ENCODE measurements at places on chromosomes 4 and X. TPM values are rescaled to one million over a fixed set of nuclear protein-coding genes. Genes with fewer than 3 reads are reported as not detected.

DNA sequence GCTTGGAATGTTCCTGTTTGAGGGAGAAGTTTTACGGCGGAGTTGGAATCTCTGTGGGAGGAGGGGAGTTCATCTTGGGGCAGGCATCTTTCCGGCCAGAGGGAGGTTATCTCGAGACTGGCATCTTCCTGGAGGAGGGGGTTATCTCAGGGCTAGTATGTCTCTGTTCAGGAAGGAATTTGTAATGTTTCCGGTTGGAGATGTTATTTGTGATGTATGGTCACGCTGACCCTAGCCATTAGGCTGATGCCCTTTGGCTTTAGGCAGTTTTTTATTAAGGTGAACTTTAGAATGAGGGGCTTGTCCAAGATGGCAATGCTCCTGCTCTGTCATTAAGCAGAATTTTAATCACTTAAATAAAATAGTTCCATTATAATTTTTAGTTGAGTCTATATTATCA lies 449.7 kb downstream of the PCDH10 start:
- DNase-seq = no peak

Gene EDNRA
- 0.61 TPM for total RNA-seq

- no peak for DNase-seq
These were observed 176.2 kb downstream of the RAPGEF2 start for GRCh38 chr4:159279084-159279483.

Gene IL2
- total RNA-seq = not detected

GRCh38 chr4:17981063-17981462 lies 40.5 kb downstream of the LCORL start:
- no peak for DNase-seq

DNA sequence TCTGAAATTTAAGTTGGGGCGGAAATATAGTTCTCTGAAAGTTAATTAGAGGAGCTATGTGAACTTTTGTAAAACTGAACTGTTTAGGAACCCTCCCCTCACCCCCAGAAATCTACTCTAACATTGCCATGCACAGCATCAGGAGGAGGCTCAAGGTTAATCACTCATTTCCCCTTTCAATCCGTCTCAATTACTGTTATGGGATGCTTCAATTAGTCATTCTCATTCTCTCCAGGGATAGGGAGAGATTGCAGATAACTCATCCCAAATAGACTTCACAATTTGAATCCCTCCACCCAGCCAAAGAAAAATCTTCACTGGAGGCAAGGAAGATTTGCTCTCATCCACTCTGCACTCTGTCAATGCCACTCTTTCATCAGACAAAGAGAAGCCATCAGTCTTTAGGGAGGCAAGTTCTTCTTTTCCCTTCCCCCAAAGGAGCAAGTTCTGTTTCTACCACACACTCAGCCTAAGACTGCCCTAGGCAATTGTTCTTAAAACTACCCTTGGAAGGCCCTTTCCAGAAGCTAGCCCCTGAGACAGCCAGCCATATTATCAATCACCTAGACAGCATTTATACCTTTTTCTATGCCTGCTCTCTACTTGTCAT lies 140.4 kb downstream of the SLC10A7 start:
- no peak for DNase-seq

- no peak for DNase-seq
These were observed 10.6 kb upstream of the XKRX start for GRCh38 chrX:100939333-100939732.

Gene RRH
- total RNA-seq = not detected

Gene F9
- total RNA-seq = 400 TPM

Gene NUDT6
- 17.1 TPM for total RNA-seq

Gene CT47A1
- total RNA-seq = not detected

DNA sequence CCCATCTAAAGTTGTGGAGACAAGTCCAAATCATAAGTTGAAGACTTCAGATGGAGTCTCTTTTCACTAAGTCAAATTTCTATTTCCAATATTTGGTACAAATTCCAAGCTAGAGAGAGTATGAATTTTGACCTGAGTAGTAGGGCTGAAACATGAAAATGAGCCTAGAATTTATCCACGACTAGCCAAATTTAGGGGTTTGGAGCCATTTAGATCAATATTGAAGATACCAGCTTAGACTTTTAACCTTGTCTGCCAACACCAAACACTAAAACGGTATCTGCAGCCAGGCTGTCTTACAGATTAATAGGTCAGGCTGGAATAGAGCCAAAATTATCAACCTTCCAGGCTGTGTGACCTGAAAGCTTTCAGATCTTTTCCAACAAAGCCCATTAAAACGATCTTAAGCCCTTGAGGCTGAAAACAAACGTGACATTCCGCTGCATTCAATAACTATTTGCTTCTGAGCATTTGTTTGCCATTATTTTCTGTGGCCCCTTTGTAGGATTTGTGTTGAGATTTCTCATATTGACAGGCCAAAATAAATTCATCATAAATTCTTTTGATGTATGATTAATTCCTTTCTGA lies 268.7 kb upstream of the DKK2 start:
- DNase-seq = no peak

GRCh38 chr4:182141061-182141460 lies 102.1 kb upstream of the TENM3 start:
- DNase-seq = no peak

Gene TMEM31
- not detected for total RNA-seq

DNA sequence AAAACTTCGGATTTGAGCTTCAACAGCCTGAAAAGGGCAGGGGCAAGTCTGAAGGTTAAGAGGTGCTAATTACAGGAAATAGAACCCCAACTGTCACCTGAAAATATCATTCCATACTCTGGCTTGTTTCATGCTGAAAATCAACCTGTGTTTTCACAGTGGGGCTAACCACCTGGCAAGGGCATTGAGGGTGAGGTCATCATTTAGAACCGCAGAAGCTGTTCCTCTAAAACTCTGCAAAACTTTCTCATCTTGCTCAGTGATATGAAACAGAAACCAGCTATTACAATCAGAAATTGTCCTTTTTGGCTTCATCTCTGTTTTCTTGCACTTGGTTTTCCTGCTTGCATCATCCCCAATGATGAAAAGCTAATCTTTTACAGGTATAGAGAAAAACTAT lies 247.6 kb downstream of the DCLK2 start:
- DNase-seq = no peak

Gene ATP8A1
- 1.9 TPM for total RNA-seq

Gene KCND1
- total RNA-seq = 0.37 TPM

GRCh38 chr4:41678086-41678816 lies 70.3 kb downstream of the PHOX2B start:
- no peak for DNase-seq

Gene HSFX2
- total RNA-seq = not detected

GRCh38 chr4:122003335-122003734 lies 51.5 kb upstream of the TRPC3 start:
- no peak for DNase-seq

Gene IBSP
- total RNA-seq = not detected

- DNase-seq = no peak
These were observed 48.3 kb upstream of the GUCY1A1 start for GRCh38 chr4:155618183-155618838.

Gene TBC1D8B
- total RNA-seq = 7.1 TPM

DNA sequence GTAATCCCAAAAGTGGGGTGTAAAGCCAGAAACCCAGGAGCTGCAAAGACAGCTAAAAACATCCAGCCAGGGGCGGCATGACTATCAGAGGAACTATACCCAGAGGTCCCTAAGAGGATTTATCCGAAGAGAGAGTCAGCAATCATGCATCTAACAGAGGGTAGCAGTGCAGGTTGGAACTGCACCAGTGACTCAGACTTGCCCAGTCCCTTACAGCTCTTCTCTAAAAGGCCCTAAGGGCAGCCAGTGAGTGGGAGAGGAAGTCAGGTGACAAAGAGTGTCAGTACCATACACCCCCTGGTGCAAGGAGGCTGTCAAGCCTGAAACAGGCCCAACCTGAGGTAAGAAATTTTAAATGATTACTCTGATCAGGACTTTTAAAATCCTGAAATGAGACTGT lies 88.1 kb downstream of the CAMK2D start:
- no peak for DNase-seq

GRCh38 chr4:27198971-27199370 lies 338.3 kb downstream of the STIM2 start:
- no peak for DNase-seq

Gene MAGEB17
- total RNA-seq = not detected

GRCh38 chrX:17738737-17739535 lies 1.6 kb downstream of the SCML1 start:
- DNase-seq = no peak

GRCh38 chr4:71293705-71294104 lies 45.1 kb upstream of the SLC4A4 start:
- no peak for DNase-seq

Gene FAM200B
- 20.9 TPM for total RNA-seq

- DNase-seq = no peak
These were observed 22.3 kb upstream of the TMEM150C start for GRCh38 chr4:82583897-82584587.

Gene DSPP
- total RNA-seq = not detected

DNA sequence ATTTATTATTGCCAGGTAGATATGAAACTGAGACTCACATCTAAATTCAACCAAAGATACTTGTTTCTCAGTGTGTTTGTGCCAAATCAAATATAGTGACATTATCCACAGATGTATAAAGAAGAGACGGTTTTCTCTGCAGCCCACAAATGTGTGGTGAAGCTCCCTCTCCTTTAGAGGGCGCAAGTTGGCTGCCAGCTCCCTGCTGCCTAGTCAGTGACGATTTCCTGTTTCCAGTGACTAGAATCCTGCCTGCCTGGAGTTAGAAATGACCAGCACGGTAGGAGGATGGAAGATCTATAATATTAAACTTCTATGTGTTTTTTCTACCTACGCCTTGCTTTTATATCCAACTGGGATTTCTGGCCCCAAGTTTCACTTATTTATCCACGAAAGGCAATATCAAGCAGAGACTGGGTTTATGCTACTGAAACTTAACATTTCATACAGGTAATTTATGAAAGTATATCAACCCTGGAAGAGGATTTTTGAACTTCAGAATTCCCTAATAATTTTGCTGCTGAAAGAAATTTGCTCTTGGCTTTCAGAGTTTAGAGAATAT lies 1793.7 kb upstream of the TENM3 start:
- DNase-seq = no peak

DNA sequence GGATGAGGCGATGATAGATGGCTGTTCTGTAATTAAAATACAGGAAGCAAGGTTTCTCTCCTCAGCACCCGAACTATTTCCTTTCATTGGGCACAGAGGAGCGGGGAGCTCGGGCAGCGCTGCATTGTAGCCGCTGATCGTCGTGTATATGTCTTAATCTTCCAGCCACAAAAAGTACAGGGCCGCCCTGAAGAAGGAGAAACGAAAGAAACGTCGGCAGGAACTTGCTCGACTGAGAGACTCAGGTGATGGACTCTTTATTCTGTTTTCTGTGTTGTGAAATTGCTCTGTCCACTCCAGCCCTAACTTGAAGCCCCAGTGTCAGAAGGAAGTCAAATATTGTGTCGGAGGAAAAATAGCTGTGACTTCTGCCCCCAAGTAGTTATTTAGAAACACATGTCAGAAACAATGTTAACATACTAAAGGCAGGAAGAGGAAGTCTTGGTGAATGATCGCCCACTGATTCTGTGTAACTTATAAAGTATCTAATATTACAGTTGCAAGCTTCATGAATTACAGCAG lies 546 bp downstream of the ZRSR2 start:
- DNase-seq = no peak

GRCh38 chr4:170137927-170138326 lies 48.2 kb upstream of the AADAT start:
- DNase-seq = no peak

DNA sequence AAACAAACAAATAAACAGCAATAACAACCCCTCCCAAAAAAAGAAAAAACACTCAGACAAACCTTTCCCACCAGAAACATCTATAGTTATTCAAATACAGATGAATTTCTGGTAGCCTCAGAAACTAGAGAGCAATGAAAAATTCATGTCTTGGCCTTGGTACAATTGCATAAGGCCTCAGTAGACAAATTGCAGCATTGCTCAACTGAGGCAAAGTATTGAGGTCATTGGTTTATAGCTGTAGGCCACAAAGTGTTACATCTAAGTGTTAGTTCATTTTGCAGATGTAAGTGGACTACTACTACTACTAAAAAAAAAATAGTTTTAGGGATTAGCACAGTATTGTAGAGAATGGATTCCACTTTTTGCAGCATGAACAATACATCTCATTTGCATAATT lies 2268.3 kb downstream of the ARAP2 start:
- no peak for DNase-seq

GRCh38 chr4:102356562-102357202 lies 11.4 kb upstream of the SLC39A8 start:
- no peak for DNase-seq

GRCh38 chrX:1476682-1477081 lies 24.0 kb upstream of the ASMTL start:
- no peak for DNase-seq

GRCh38 chr4:183875251-183875825 lies 29.8 kb upstream of the STOX2 start:
- no peak for DNase-seq

Gene FHIP1A
- 1.2 TPM for total RNA-seq

- no peak for DNase-seq
These were observed 26.0 kb downstream of the CAPN6 start for GRCh38 chrX:111244235-111244750.

- DNase-seq = no peak
These were observed 143.1 kb downstream of the ARSF start for GRCh38 chrX:3184176-3184930.

DNA sequence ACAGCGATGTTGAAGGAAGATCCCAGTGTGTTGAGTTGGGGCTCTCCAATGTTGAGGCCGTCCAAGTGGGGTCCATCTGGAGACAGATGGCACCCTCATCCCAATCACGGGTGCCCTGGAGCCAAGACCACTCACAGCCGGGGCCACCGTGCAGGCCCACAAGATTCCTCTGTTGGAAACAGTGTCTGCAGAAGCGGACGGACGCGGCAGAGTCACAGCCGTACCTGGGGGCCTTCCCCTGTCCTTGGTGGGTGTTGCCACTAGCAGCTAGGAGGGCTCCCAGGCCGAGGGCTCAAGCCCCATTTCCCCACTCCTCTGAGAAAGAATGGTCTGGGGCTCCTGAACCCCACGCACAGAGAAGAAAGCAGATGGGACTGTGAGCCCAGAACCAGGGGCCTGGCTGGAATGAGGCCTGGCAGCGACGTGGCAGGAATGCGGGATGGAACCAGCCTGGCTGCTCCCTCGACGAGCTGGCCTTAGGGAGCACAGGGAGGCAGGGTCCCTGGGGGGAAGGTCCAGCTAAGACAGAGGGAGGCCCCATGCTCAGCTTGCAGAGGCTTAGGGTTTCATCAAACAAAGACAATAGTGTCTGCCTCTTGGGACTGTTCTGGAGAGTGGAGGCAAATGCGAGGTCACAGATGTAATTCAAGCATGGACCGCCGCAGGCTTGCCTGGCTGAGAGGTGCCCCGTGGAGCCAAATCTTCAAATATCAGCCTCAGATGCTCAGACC lies 228.9 kb downstream of the AFAP1 start:
- no peak for DNase-seq

Gene CAPN6
- total RNA-seq = 0.44 TPM
